Activated T-helper 1 cell treated with anti-CD3 and anti-CD28 coated beads, Interleukin-12 subunit alpha, Interleukin-12 subunit beta, Interleukin-2, Interleukin-4 antibody, amounts not matched to agents 30 ng/mL and 10 ng/mL and 1 ng/mL, durations not matched to agents 14 hours and 24 hours and 36 hours (primary cell): ENCODE measurements at places on chromosomes 7 and 10. TPM values are rescaled to one million over a fixed set of nuclear protein-coding genes. Genes with fewer than 3 reads are reported as not detected.

Gene C7orf57
- total RNA-seq: 0.10 and 0.31 TPM in 2 replicates

Gene MYO3A
- total RNA-seq: not detected in 2 replicates

Gene COL17A1
- total RNA-seq: not detected in 2 replicates

Gene HKDC1
- 0.05 and 0.12 TPM in 2 replicates for total RNA-seq

Gene CYP2C9
- not detected in 2 replicates for total RNA-seq

Gene SLC16A9
- total RNA-seq: 4.2 and 5.4 TPM in 2 replicates

Gene TMEM213
- 0.08 TPM in 1 of 2 replicates, not detected in the other for total RNA-seq

Gene DNAH11
- 1.3 and 1.7 TPM in 2 replicates for total RNA-seq

Gene ADD3
- total RNA-seq: 30.1 and 36.6 TPM in 2 replicates

Gene TEX47
- total RNA-seq: not detected in 2 replicates

Gene PLCE1
- not detected in 2 replicates for total RNA-seq
